HT1080 (cell line): ENCODE measurements at places on chromosomes 4 and X. TPM values are rescaled to one million over a fixed set of nuclear protein-coding genes. Genes with fewer than 3 reads are reported as not detected.
A peak's percentile ranks its signal among the peaks of the same experiment; 100 is the strongest.

DNA sequence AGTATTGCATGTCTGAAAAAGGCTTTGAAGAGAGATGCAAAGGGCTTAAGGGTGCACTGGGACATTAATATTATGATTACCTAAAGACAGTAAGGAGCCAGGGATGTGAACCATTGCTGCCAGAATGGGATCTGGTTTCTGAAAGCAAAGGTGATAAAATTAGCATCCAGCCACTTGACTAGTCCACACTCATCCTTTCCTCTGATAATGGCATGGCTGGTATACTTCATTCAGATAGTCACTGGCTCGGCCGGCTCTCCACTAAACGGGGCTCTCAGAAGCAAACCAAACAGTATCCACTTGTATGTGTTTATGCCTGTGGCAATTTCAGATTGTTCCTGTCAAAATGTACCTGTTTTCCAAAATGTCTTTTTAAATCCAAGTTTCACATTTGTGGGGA is 46.4 kb downstream of the MAMLD1 start:
- no peak for DNase-seq

Gene SERTM2
- total RNA-seq = 0.20 TPM in 1 of 2 replicates, not detected in the other

DNA sequence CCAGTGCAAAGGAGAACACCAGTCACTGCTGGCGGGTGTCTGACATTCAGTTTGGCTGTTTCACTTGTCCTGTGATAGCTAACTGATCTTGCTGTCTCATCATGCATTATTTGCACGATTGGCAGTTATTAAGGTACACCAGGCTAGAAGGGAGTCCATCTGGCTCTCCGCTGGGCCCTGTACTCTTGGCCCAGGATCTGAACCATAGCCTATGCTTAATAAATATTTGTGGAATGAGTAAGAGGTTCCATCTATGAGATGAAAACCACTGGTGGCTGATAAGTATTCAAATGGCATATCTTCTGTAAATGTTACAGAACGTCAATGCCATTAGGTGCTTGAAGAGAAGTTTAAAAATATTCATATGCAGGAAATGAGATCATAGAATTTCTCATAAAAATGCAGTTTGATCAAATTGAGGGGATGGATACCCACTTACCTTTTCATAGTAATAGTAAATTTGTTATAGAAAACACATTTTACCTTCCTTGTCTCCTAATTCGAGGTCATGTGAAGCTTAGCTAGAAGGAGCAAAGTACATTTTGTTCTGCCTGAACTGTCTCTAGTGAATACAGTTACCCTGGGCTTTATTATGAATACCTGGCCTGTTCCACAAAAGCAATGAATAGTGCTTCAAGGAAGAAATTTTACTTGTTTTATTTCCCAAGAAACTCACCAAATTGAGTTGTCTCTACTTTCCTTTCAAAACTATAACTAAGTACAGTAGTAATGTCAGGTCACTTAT is 213.5 kb downstream of the CBR4 start:
- DNase-seq = peak; percentile 90

DNA sequence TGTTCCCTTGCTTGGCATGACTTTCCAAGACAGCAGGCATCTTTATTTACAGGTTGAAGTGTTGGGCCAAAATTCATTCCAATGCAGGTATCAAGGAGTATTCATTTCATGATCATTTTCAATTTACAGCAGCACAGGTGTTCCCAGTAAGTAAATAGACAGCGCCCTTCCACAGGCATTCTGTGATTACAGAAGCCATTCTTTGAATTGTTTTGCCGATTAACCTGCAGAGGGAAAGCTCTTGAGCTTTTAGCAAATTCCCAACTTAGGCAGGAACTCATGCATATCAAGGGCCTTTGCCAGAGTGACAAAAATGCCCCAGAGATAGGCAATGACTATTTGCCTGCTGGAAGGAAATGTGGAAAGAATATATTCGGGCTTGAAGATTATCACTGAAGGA is 6.8 kb downstream of the TXK start:
- DNase-seq = no peak

DNA sequence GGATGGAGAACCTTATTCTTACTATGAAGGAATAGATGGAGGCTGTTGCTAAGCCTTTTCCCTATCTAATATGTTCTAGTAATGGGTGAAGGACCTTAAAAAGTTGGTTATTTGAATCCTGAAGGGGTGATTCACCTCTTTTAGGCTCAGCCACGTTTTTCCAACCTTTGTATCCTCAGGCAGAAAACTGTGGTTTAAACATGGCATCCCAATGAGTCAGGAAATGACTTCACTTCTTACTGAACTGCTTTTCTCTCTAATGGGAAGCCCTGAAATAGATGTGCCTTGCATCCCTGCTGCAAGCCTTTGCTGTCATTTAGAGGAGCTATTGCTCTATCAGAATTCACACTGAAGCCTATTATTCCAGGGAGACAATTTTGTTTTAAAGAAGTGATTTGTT is 191.0 kb upstream of the ARX start:
- peak; percentile 60 for DNase-seq

DNA sequence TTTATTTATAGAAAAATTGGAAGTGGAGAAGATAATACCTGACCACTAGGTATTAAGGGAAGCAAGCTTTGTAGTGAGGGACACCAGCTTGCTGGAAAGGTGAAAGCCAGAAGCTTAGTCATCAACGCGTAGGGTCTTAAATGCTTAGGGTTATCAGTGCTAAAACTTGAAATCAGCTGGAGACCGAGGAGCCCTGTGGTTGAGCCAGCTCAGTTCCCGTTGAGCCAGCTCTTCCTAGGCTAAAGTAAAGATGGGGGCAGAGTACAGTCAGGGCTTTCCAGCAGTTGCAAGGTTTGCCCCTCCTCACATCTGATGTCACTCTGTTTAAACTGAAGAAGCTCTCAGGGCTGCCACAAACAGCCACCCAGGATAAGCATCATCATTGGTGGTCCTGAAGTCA is 240.7 kb downstream of the DCLK2 start:
- no peak for DNase-seq

GRCh38 chr4:83128240-83128929 is 13.9 kb upstream of the PLAC8 start:
- DNase-seq = peak; percentile 82

GRCh38 chr4:128298852-128299251 is 11.2 kb upstream of the PGRMC2 start:
- no peak for DNase-seq

DNA sequence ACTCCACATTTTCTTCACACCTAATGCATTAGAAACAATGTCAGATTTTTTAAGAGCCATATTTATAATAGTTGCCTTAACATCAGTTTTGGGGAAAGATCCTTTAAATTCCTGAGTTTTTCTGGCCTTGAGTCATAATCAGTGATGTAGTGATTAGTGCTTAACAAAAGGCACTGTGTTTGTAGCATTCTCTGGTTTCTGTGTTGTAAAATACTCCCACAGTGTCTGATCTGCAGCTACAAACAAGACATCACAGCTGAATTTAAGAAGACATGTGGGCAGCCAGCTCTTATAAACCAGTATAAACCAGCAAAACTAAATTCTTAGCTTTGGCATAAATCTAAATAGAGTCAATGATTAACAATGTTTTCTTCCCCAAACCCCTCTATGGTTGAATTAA is 233.8 kb downstream of the FSTL5 start:
- peak; percentile 43 for DNase-seq

DNA sequence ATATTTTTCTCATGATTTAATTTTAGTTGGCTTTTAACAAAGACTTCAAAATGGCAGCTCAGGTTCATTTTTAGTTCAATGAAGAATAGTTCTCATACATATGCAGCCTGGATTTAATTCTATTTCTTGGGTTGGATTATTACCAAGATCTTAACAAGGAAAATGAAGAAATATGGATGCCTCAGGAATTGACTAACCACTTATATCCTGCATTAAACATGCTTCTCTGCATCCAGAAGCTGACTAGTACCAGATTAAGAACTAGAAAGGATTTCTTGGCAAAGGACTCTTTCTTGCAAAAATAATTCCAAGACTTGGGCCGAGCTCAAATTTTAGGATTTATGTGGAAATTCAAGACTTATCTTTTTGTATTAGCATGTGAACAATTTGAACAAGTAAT is 5.6 kb upstream of the KLHL2 start:
- DNase-seq = no peak

Gene STATH
- total RNA-seq = not detected in 2 replicates

Gene SSX4B
- 0.27 TPM in 1 of 2 replicates, not detected in the other for total RNA-seq

DNA sequence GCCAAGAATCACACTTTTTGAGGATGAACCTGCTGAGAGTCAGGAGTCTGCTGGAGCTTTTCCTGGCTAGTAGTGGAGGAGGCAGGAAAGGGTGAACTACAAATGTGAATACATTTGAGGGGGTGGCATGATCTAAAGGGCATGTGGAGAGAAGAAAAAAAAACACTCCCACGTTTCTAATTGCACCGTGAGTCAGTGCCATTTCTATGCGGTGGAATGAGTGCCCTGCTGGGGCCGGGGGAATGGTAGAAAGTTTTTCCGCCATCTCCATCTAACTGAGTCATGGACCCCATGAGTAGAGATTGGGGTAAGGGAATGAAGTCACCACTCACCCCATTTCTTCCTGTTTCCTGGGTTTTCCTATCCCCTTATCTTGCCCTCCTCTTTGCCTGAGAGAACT is 19.8 kb downstream of the BEX3 start:
- DNase-seq = peak; percentile 66

DNA sequence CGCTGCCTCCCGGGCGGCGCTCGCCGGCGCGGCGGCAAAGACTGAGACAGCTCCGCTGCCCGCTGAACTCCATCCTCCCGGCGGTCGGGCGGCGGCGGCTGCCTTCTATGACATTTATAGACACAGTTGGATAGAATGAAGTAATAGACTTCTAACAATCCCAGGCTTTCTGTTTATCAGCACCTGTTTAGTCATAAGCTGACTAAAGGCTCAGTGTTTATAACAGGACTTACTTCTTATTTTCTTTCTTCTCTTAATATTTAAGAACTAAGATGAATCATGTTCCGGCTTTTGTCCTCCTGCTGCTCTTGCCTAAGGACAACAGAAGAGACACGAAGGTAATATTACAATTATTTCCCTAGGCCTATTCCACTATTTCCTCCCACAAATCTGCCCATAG is 3.9 kb downstream of the ARL13A start:
- DNase-seq = peak; percentile 74

- DNase-seq = no peak
These were observed 127.6 kb upstream of the ETNPPL start for GRCh38 chr4:108890484-108890881.

DNA sequence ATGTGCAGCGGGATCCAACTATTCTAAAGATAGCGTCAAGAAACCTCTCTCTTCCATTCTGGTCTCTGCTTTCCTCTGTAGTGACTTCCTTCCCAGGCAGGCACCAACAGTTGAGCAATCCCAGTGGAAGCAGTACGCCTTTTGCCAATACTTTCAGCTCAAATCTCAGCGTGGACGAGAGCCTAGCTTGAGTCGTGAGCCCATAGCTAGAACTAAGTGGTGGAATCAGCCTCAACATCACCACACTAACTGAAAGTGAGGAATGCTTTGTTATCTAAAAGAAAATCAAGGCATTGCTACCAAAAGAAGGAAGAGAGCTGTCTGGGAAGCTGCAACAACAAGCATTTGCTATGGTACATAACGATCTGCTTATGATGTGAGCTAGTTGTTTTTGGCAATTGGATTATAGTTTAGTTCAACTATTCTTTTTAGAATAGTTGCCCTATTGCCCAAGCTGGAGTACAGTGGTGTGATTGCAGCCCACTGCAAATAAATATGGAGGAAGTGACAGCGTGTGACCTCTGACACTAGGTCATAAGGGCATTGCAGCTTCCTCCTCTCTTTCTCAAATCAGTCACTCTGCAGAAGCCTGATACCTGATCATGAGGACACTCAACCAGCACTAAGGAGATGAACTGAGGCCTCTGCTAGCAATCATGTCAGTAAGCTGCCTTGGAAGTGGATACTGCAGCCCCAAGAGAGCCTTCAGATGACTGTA is 24.7 kb upstream of the FRYL start:
- DNase-seq = no peak

DNA sequence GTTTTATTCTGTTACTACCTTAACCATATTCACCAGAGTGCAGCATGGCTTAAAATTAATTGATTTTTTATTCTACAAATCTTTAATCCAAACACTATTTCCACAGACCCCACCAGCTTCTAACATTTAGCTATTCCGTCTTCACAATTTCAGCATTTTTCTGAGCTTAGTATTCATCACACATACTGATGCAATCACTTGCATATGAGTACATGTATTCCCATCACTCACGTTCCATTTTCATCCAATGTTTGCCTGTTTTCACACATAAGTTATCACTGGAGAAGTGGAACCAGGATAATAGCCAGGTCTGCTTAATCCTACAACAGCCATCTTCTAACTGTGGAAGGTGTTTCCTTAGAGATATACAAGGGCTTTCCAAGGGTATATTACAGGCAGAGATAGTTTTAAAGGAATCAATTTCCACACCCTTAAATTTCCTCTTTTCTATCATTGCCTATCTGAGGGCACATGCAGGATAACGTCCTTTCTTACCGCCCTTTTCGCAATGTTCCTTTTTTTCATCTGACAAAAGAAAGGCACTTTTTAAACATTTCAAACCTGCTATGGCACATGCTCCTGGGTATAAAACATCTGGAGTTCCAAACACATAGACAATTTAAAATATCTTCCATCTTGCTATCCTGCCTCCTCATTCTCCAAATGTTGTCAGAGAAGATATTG is 115.8 kb downstream of the CORIN start:
- no peak for DNase-seq

GRCh38 chr4:8682725-8683124 is 90.2 kb downstream of the CPZ start:
- no peak for DNase-seq

DNA sequence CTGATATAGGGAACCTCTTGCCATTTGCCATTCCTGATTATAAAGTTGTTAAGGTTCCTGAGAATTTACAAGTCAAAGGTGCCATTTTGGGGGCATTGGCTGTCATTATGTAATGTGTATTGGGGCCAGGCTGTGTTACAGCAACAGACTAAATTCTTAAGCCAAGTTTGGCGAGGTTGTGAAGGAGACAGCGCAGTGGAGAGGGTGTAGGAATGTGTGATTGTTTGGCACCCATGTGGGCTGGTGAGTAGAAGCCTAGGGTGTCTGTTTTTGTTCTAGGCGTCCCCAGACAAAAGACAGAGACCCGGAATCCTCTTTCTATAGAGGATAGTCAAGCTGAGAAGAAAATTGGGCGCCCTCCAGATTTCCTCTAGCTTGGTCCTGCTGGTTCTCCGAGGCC is 2535.3 kb downstream of the PCDH7 start:
- DNase-seq = no peak

Gene PDCL2
- total RNA-seq = not detected in 2 replicates

GRCh38 chrX:18725310-18725943 is 18.0 kb downstream of the PPEF1 start:
- no peak for DNase-seq

DNA sequence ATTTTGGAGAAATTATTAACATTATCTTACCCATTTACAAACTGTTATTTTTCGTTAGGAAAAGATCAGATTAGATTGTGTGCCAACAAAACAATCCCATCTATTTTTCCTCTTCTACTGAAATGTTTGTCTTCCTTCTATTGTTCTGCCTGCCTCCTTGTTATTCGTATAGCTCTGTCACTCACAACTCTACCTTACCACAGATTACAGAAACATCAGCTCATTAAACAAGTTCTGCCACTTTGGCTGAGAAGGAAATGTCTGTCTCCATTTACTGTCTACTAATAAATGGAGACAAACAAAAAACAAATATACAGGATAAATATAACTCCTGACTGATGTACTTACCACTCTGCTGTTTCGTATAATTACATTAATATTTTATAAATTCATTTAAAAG is 211.4 kb downstream of the ENOX2 start:
- DNase-seq = no peak

- peak; percentile 24 for DNase-seq
These were observed 65.7 kb upstream of the BEND2 start for GRCh38 chrX:18286322-18286831.
